Fibroblast of villous mesenchyme (primary cell): ENCODE measurements at places on chromosomes 13 and 19. TPM values are rescaled to one million over a fixed set of nuclear protein-coding genes. Genes with fewer than 3 reads are reported as not detected.
A peak's percentile ranks its signal among the peaks of the same experiment; 100 is the strongest.

KLK5 gene
- not detected in 2 replicates for total RNA-seq

IGFLR1 gene
- 0.43 and 0.64 TPM in 2 replicates for total RNA-seq

KCNK6 gene
- total RNA-seq = 8.6 and 9.3 TPM in 2 replicates

CALR3 gene
- not detected in 2 replicates for total RNA-seq

MATK gene
- total RNA-seq = not detected in 2 replicates

CFAP97D2 gene
- total RNA-seq = not detected in 2 replicates

AMH gene
- total RNA-seq = 0.32 and 1.3 TPM in 2 replicates

SYNGR4 gene
- total RNA-seq = not detected in 2 replicates

AKAP8 gene
- 16.0 and 19.6 TPM in 2 replicates for total RNA-seq

FXYD1 gene
- total RNA-seq = 0.32 TPM in 1 of 2 replicates, not detected in the other

- peak; percentile 45 for DNase-seq
These were observed 73.9 kb upstream of the SLC10A2 start for GRCh38 chr13:103140001-103140671.

GRCh38 chr19:309206-309565, 18.0 kb upstream of the PLPP2 start:
- DNase-seq = no peak

GRCh38 chr13:40552895-40553294, 113.5 kb downstream of the FOXO1 start:
- no peak for DNase-seq

- no peak for DNase-seq
These were observed 5.8 kb upstream of the KBTBD7 start for GRCh38 chr13:41200126-41200525.

DNA sequence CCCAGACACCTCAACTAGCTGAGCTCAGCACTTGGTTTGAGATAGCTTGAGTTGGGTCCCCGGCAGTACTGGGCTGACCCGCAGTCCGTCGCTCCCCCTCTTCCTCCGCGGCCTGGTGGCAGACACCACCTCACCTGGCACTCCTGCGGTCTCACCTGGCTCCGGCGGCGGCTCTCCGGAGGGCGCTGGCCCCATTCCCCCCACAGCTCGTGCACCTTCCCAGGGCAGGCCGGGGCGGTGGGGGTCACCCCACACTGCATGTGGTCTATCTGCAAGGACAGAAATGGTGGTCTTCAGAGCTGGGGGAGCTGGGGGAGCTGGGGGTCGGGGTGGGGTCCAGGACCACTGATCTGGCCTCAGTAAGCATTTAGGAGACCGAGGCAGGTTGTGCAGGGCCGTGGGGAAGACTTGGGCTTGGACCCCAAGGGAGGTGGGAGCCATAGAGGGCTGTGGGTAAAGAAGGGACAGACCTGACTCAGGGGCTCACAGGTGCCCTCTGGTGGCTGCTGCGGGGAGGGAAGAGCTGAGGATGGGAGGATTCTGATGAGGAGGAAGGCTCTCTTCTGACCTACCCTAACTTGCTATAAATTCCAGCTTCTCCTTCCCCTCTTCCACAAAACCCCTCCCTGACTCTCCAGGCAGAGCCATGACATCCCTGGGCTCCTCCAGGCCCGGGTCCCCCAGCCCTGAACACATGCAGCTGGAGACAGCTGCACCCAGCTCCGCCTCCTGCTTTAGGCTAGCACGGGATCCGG, 6.7 kb upstream of the PLIN4 start:
- peak; percentile 38 for DNase-seq

DNA sequence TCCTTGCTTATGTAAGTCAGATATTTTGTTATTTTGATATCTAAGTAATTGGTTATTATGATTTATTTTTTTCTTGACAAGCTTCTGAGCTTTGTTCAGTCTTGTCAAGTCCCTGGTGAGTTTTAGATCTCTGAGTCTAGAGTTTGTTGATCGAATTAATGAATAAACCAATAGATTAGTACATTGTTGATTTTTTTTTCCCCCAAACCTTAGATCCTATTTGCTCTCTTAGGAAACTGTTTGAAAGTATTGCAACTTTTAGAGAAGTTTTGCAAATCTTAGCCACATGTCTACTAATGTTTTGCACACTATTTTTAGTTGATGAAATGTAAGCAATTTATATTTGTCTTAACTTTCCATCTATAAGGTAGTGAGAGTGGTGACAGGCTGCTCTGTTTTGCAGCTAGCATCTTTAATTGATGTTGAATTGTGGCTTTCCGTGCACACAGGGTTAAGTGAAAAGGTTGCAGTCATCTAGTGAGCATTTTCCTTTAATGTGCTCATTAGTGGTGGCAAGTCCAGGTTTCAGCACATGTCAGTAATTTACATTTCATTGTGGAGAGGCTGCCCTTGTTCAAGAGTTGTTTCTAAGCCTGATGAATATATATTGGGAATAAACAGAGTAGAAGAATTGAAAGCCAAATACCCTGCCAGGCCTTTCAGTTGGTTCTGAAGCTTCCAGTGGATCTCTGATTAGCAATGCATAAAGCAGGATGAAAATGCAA, 86.3 kb downstream of the PCCA start:
- DNase-seq = no peak

DNA sequence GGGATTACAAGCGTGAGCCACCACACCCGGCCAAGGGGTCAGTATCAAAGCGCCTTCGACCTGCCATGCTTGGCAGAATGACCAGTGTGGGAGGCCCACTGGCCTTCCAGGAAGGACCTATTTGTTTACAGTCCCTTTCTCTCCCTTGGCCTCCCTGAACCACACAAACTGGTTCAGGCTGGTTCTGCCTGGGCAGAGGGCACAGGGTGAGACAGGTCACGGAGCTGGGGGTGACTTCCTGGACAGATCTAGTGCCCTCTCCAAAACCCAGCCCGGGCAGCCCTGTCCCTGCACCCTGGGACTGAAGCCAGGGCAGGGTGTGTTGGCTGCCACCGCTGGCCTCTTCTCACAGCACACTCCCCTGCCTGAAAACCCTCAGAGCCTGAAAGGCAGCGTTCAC, 11.3 kb downstream of the PLEKHF1 start:
- DNase-seq = no peak

DNA sequence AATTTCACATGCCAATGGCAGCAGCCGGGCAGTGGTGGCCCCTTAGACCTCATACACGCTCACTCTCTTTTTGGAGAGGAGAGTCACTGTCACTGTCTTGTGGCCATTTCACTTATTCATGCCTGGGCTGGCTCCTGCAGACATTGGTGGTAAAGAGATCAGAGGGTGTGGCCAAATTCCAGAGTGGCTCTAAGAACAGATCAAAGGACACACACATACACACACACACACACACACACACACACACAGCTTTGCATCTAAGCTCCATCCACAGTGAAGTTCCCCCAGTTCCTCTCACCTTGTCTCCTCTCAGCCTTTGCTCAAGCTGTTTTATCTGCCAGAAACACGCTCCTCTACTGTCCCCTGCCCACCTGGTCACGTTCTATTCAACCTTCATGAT, 46.5 kb upstream of the KPNA3 start:
- no peak for DNase-seq

DNA sequence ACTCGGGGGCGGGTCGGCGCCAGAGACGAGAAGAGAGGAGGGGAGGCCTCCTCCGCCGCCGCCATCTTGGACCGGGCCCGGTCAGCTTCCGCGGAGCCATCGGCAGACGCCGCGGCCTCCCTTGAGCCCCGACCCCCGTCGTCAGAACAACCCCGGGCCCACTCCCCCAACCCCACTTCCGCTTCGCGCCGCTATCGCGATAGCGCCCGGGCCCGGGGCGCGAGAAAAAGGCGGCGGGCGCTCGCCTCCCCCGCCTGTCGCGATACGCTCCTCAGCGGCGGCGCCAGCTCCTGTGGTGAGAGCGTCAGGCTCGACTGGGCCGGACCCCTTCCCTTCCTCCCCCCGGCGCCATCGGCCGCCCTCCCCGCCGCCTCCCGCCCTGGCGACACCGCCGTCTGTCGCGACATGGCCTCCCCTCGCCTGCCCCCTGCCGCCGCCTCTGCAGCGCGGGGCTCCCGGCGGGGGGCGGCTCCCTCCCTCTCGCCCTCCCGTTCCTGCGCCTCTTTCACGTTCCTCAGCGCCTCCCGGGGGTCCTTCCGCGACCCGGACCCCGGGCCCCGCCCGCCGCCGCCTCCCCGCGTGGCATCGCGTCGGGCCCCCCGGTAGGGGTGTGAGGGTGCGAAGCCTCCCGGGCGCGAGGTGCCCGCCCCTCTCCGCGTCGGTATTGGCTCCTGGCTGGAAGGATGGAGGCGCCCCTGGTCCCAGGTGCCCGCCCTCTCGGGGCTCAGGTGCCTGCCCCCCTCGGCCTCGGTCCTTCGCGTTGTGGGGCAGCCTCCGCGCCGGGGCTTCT, at the start of gene CNOT3:
Gene CNOT3 (plus strand): TSS at position 64 of the 790 bp plus-strand sequence. CDS start 5,217 bp downstream, outside the sequence.
- DNase-seq = no peak

GRCh38 chr13:67080351-67080750, 149.8 kb downstream of the PCDH9 start:
- DNase-seq = no peak

- DNase-seq = no peak
These were observed 9.8 kb upstream of the ALOX5AP start for GRCh38 chr13:30725326-30726085.

- DNase-seq = no peak
These were observed 135.3 kb upstream of the MCF2L start for GRCh38 chr13:112833551-112834257.

DNA sequence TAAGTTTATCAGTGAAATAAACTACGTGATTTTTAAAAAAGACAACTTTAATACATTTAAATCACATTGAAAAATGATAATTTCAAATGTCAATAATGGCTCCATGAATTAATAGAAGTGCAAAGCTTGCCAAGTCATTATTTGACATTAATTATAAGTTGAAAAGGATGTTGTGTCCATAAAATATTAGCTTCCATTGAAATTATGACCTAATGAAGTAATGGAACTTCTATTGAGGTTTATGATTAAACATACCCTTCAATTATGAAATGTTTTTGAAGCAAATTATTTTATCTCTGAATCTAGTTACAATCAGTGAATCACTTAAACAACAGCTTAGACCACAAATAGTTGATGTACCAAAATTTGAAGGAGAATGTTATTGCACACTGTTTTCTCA, 144.2 kb downstream of the SLITRK6 start:
- no peak for DNase-seq

GRCh38 chr19:17873786-17874757, 2.3 kb downstream of the SLC5A5 start:
- DNase-seq = no peak

- no peak for DNase-seq
These were observed 6.5 kb downstream of the FGF22 start for GRCh38 chr19:645912-646778.

DNA sequence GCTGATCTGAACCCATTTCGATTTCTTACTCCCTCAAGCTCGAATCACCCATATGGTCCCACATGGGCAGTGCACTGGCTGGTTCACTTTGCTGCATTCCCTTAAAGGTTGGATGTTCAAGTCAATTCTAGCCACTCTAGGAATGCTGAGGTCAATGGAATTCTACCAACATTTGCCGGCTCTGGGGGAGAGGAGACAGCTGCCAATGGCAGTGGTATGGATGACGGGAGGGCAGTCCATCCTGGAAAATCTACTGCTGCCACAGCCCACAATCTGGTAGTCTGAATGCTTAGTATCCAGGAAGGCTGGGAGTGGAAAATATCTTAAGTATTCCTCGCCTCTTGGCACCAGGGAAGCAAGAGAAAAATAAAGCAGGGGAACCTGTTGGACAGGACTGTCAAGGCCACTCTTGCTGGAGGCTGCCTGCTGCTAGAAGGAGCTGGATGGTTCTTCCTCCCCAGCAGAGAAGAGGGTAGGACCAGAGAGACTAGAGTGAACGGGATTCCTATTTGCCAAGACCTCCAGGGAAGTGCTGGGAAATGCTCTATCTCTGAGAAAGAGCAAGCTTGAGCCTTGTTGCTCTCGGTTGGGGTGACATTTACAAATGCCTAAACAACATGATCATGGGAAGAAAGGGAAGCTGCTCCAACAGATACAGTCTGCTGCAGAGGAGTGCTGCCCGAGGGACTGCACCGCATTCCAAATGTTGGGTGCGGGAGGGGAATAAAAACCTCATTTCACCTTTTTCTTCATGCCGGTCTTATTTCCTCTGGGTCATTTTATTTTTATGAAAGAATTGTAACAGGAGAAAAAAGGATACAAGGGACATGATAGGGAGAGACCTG, 20.7 kb upstream of the HMGB1 start:
- DNase-seq = no peak

- DNase-seq = no peak
These were observed 860.5 kb downstream of the PCDH9 start for GRCh38 chr13:66369666-66370065.
